ENCODE measurements at places on chromosomes 3 and 15.
A peak's percentile ranks its signal among the peaks of the same experiment; 100 is the strongest.

DNA sequence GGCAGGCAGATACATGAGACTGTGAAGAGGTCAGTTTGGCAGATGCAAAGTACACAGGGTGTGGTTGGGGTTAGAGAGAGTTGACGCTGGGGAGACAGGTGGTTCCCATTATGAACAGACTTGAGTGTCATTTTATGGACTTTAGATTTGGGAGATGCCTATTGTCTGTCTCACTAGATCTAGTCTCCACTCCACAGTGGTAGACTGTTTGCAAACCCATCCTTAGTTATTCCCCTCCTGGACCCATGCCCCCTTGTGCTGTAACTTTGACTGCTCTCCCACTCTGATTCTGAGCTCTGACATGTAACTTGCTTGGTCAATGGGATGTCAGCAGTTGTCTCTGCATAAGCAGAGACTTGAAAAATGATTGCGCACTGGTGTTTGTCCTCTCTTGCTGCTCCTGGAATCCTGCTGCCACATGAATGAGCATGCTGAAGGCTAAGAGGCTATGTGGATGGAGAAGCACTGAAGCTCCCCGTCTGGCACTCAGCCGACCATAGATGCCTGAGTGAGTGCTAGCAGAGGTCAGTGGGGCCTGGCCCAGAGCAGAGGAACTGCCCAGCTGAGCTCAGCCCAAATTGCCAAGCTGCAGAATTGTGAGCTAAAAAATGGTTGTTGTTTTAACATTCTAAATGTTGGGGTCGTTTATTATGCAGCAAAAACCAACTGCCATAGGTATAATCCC lies 88.2 kb downstream of the FAM43A start:
- DNase-seq, result no peak

- DNase-seq, result no peak
Observed at GRCh38 chr3:127066635-127067034, 83.7 kb downstream of the PLXNA1 start.

DNA sequence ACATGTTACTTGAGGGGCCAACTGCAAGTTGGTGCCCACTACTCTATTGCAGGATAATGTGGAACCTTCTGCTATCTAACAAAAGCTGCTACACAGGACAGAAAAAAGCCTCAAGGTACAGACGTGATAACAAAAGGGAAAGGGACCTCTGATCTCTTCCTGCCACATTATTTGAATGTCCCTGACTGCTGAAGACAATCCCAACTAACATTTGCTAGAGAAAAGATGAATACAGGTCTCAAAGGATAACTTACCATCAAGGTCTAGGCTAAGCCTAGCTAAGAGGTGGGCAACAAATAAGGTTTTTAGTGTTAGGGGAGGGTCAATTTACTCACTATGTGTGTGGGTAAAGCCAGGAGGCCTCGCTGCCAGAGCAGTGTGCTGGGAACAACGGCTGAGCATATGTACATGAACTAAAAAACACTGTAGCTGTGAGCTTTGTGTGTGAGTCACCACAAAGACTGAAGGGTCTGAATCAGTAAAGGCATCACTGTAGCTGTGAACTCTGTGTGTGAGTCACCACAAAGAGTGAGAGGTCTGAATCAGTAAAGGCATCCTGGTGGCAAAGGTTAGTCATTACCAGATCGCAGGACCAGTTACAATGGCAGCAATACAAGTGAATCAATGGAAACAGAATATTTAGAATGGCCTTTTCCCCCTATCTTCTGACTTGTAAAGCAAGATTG lies 111.7 kb downstream of the LMLN start:
- DNase-seq, result no peak

- DNase-seq, result no peak
Observed at GRCh38 chr3:94539937-94540336, 477.1 kb downstream of the NSUN3 start.

- DNase-seq, result no peak
Observed at GRCh38 chr3:64505419-64505818, 182.4 kb downstream of the ADAMTS9 start.

DNA sequence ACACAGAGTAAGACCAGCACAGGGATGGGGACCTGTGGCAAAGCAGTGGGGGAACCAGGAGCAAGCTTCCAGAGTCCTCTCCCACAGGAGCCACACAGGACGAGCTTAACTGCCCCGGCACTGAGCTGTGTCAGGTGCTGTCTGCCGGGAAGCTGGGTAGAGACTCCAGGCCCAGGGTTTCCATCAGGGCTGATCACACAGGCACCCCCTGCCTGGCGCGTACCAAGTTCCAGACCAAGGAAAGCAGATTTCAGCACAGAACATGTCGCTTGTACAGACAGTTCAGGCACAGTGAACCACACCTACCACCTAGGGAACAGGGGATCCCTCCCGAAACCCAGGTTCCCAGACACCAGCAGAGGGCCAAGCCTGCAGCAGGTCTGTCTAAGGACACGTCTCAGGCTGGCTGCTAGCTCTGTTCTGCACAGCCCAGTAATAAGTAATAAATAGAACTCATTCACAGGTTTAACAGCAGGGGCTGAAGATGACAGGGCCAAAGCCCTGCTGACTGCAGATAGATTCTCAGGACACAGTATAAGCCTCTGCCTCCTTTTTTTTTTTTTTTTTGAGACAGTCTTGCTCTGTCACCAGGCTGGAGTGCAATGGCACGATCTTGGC lies 30.2 kb upstream of the OCA2 start:
- DNase-seq, result no peak

DNA sequence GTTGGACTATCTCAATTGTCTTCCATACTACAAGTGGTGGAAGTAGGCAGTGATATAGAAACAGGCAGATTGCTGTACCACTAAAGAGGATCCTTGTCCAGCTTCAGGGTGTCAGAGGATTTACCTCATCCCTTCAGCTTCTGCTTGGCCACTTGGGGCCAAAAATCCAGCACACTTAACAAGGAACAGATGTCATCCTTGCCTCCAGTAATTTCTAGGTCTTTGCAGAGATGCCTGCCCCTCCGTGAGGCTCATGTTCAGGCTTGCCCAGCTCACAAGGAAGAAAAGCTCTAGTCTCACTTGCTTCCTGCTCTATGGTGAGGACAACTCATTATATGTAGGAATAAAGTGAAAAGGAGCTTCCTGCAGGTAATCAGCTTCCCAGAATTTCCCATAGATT lies 510.3 kb downstream of the EPHA3 start:
- DNase-seq, result no peak

GRCh38 chr3:28575746-28576613 lies 227.4 kb upstream of the AZI2 start:
- no peak for DNase-seq

- no peak for DNase-seq
Observed at GRCh38 chr15:63944681-63944955, 101.7 kb downstream of the DAPK2 start.

DNA sequence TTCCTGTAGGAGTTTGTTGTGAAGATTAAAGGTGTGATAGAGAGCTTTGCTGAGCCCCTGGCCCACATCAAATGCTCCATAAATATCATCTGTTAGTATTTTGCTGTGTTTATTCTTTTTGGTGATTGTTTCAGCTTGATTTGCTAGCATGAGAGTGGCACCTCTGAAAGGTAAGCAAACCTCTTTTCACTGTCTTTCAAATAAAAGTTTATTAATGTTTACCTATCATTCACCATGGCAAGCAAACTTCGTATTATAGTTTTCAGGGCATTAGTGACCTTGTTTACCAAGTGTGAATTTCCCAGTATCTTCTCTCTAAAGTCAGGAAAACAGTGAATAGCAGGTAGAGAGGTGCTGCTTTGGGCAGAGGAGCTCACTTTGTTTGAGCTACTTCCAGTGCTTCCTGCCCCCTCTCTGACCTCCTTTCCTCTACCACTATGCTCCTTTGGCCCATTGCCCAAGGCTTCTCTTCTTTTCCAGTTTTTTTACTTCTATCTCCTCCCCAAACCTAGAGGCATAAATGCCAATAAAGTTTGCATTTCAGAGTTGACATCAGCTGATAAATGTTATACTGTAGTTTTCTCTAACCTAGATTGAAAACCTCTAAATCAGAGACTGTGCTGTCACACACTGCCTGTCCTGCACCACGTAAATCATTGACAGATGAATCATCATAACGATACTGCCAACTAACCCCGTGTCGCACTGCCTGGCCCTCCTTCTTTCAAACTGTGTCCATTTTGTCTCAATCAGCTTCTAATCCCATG lies 569.0 kb downstream of the TUSC7 start:
- no peak for DNase-seq

DNA sequence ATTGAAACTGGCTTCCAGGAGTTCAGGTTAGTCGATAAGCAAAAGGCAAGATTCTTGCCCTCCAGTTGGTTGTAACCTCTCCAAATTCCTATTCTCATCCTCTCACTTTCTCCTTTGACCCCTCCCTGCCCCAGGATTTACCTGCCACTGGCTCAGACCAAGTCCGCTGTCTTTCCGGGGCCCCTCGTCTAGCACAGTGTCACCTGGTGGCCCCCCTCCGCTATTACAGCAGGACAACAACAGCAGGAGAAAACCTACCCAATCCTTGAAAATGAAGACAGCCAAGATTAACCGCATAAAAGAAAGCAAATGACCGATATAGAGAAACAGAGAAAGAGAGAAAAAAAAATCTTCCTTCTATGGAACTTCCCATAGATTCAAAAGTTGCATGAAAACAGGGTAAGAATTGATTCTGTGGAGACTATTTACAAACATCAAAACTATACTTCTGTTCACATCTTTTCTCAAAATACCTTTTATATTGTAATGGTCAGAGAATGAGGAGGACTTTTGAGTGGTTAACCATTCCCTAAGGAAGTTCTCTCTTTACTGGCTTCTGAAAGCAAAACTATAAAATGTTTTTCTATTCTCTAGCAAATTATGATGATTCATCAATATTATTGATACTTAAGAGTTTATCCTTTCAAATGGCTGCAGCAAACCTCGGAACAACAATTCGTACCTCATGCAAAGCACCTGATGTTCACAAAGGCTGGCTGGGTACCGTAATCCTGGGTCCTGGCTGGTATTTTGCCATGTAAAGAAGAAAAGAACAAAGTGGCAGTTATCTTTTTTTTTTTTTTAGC lies 10.0 kb upstream of the ST8SIA2 start:
- peak; percentile 6 for DNase-seq

- no peak for DNase-seq
Observed at GRCh38 chr15:66008940-66009562, 139.8 kb downstream of the RAB11A start.
